ENCODE measurements at places on chromosomes 5 and 9.

DNA sequence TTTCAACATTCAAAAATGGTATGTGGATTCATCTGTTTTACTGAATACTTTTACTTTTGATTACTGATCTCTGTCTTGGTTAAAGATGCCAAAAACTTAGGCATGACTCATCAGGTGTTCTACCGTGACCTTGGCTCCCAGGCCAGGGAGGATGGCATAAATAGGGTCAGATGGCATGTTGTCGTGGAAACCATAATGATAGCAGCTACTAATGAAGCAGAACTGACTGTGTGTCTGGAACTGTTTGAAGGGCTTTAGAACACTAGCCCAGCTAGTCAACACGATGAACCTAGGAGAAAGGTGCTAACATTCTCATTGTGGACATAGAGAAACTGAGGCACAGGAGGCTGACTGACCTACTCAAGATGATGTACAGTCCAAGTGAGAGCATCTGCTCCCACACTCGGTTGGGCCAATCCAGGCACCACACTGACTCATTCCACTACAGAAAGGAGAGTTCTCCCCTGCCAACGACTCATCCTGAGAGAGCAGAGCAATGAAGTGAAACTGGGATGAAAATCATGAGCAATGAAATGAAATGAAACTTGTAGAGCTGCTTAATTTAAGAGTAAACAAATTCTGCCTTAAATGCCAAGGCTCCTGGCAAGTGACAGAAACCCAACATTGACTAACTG lies 116.0 kb downstream of the TENT4A start:
- DNase-seq: no peak

DNA sequence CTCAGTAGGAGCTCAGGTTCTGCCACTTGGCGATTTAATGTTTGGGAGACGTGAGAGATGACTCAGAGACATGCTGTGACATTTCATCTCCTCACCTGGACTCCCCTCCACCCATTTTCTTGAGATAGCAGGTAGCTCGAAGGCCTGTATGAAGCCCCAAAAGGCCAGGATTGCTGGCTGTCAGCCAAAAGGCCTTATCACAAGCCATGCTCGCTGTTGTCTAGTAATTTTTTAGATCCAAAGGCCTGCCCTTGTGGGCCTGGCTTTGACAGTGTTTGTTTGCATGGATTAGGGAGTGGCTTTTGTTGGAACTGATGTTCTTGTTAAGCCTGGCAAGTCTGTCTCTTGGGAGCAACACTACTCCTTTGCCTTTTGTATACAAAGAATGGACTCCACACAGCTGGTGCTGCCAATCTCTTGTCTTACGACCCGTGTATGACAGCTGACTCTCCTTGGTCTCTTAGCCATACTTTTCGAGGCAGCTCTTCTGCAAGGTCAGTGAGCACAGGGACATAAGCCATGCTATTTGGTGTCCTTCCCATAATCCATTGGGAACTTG lies 22.7 kb downstream of the CAVIN4 start:
- DNase-seq: no peak

GRCh38 chr9:136623842-136624183 lies 38.9 kb upstream of the EGFL7 start:
- no peak for DNase-seq

GRCh38 chr9:116377179-116377798 lies 223.7 kb downstream of the PAPPA start:
- DNase-seq: no peak

DNA sequence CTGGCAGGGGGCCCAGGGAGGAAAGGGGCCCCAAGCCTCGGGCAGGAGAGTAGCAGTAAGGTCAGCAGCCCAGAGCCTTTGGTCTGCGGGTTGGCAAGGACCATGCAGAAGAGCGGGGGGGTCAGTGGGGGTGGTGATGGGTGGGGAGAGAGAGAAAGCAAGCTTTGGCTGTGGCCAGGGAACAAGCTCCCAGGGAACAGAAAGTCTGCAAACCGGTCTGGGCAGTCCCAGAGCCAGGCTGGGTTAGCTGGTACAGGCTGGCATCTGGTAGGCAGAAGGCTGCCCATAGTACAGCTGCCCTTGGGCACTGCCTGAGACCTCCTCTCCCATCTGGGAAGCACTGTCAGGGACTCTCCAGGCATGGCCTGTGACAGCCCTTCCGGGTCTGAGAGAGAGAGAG lies 10.5 kb upstream of the EPB41L4B start:
- no peak for DNase-seq

GRCh38 chr9:119282476-119283077 lies 86.7 kb downstream of the BRINP1 start:
- no peak for DNase-seq

- no peak for DNase-seq
Observed at GRCh38 chr9:98576859-98577258, 131.9 kb downstream of the GABBR2 start.

DNA sequence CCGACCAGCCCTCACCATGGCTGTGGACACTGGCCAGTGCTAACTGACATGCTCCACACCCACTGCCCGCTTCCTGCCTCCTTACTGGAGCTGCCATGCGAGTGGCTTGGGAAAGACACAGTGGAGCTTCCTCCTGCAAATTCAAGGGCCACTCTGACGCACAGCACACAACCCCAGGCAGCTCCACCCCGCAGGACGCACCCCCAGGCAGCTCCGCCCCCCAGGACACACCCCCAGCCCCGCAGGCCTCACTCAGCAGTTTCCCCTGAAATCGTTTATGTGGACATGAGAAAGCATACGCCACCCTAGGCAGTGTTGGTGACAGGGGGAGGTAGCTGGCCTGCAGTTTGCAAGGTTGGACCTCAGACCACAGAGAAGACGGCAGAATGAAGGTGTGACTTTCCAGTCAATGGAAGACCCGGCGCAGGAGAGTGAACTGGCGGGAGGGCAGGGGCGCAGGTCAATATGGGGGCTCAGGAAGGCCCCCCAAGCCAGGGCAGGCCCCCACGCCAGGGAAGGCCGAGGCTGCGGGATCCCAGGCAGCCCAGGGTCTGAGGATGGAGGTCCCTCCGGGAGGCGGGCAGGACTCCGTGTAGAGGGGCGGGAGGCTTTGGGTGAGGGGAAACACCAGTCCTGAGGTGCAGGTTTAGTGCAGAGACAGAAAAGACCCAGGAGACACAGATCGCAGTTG lies 21.6 kb downstream of the LPCAT1 start:
- DNase-seq: no peak

DNA sequence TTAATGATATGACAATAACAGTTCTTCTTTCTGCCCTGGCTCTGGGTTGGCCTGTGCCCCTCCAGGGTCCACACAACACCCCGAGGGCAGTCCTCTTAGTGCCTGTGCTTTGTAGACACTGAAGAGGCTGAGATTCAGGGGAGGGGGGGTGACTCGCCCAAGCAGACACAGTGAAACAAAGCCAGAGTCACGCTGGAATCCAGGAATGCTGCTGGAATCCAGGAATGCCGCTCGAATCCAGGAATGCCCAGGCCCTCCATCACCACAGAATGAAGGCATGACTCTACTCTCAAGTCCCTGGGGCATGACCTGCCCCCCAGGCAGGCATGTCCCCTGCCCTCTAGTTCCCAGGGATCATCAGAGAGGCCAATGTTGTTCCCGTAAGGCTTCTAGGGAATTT lies 73.1 kb downstream of the LRSAM1 start:
- DNase-seq: no peak

DNA sequence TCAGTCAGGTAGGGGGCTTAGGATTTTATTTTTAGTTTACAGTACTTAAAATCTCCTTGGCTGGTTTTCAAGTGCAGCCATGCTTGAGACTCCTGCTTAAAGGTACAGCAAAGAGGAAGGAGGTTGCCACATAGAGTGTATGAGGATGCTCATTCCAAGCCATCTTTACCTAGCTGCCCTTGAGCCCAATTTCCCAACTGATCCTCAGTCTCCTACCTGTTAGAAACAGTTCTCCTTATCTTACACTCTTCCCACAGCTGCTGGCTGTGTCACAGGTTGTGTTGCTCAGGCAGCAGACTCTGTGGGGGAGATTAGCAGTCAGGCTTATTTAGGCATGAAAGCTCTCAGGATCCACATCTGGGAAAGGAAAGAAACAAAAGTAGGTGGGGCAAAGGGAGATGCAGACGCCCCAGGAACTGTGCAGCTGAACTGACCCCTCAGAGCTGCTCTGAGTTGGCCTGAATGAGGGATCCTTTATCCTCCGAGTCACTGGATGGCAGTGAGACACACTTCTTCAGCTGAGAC lies 95.1 kb downstream of the NMUR2 start:
- no peak for DNase-seq

DNA sequence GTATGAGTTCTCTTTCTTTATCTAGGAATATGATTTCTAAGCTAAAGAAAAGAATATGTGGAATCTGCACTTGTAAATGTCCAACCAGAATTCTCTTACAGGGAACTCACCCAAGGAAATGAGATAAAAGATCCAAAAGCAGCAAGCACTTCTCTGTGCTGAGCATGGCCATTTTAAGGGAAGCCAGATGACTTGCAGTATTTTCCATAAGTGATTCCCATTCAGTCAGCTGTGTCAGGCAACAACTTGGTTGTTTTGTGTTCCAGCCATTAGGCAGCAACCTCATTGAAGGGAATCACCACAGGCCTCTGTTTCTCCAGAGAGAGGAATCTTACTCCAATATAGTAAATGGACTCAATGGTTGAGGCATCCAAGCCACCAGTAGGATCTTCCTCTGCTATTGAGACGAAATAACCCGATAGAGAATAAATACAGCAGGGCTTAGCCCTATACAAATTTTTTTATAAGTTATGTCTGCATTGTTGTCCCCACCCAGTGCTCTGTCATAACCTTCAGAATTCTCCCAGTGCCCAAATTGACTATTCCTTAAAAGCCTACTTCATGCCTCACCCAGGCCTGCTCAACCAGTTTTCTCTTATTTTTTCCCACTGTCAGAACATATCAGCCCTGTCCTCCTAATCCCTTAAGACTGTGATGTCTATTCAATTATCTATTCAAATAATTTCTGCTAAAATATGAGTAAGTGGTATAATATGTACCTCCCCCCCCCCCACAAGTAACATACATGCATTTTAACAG lies 236.6 kb downstream of the PJA2 start:
- no peak for DNase-seq

Data from stimulated activated CD8-positive, alpha-beta memory T cell treated with anti-CD3 and anti-CD28 coated beads, Interleukin-15, amount 100 ng/mL, for 1 hour (primary cell).